ENCODE measurements at places on chromosomes 6 and 20. TPM values are rescaled to one million over a fixed set of nuclear protein-coding genes. Genes with fewer than 3 reads are reported as not detected.

DNA sequence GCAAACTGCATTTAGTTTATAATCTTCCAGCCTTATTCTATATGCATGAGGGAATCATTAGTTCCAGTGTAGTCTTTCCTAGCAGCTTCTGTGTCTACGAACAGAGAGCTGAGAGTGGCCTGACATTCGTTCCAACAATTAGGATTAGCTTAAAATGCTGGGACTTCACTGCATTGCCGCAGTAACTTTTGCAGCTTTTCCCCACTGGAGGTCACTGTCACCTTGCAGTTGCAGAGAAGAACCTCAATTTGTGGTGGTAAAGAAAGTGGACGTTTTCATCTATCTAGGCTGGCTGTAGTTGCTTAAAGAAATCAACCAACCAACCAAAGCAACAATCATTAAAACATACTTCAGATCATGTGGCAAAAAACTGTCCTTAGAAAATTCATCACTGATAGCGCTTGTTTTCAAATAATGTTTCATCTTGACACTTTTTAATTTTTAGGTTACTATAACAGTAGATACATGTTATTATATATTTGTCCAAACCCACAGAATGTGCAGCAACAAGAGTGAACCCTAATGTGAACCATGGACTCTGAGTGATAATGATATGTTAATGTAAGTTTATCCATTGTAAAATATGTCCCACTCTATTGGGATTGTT, 12.2 kb downstream of the MYLK4 start:
- no peak overlapping the region for H3K27ac ChIP-seq
- H3K27me3 ChIP-seq = no peaks in the 10 kb centered on the region
- no peaks in the 10 kb centered on the region for H3K36me3 ChIP-seq
- no peak for DNase-seq

RIMS1 gene
- polyA plus RNA-seq = not detected

DNA sequence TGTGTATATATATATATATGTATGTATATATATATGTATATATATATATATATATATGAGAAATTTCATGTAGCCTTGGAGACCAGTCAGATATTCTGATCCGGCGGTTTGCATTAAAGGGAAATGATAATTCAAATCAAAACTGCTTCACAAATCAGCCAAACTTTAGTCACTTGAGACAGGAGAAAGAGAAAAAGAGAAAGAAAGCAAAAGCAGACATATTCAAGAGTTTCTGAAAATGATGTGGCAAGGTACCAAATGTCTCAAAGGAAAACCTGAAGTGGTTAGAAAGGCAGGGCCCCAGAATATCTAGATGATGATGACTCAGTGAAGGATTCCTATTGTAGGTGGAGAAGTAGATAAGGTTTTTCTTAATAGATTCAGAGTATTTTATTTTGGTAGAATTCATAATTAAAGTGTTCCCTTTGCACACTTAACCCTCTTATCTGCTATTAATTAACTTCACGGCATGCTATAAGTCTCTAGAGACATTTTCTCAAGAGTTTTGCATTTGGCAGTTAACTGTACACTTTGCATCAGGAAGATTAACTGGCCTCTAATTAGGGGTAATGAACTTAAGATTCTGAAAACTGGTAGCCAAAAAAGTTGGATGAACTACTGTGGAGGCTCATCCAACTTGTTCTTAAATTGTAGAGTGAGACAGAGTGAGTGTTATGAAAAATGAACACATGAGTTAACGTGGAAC, 50.1 kb upstream of the ASF1A start:
- no peaks in the 10 kb centered on the region for H3K4me1 ChIP-seq
- no peak for DNase-seq
- H3K36me3 ChIP-seq = peaks cover 5% of the 10 kb centered on the region
- H3K27me3 ChIP-seq = no peaks in the 10 kb centered on the region

PRIM2 gene
- polyA plus RNA-seq = 7.3 TPM

GRCh38 chr6:30219244-30219643, 6.0 kb upstream of the TRIM26 start:
- peaks cover 21% of the 10 kb centered on the region for H3K4me1 ChIP-seq
- H3K27me3 ChIP-seq = no peaks in the 10 kb centered on the region
- no peak overlapping the region for H3K4me3 ChIP-seq

DNA sequence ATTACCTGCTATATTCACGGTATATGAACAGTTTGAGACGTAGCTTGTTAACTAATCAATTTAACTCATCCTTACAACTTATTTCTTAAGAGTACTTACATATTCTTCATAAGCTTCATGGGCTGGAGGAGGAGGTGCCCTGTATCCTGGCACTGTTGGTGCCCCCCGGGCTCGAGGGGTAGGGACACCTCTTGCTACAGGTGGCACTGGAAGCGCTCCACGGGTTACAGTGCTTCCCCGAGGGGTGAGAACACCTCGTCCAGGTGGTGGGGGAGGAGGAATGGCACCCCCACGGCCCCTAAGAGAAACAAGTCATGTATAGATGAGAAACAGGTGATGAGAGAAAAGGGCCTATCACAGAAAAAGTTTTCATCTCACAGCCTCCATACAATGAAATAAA, 391.5 kb downstream of the KHDRBS2 start:
- no peak overlapping the region for H3K4me3 ChIP-seq
- H3K27me3 ChIP-seq = no peaks in the 10 kb centered on the region
- H3K36me3 ChIP-seq = no peaks in the 10 kb centered on the region
- no peaks in the 10 kb centered on the region for H3K4me1 ChIP-seq
- DNase-seq = no peak
- H3K27ac ChIP-seq = no peak overlapping the region

C6orf52 gene
- 0.64 TPM for polyA plus RNA-seq

DNA sequence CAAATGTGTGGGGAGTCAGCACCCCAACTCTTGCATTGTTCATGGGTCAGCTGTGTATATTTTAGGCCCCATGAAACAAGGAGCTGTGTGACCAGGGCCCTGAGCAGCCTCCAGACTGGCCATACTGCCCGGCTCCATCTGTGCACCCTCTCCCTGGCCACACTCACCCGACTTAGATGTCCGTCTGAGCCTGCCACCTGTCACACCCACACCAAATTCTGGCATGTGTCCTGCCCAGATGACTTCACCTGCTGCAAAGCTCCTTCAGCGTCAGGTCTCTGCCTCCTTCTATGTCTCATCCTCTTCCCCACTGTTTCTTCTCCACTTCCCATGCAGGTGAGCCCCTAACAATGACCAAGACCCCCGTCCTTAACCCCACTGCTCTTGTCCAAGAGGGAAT, 88.1 kb upstream of the THBS2 start:
- H3K27me3 ChIP-seq = no peaks in the 10 kb centered on the region
- H3K4me1 ChIP-seq = no peaks in the 10 kb centered on the region
- no peak for DNase-seq

- H3K4me3 ChIP-seq = no peak overlapping the region
- no peak overlapping the region for H3K27ac ChIP-seq
- H3K27me3 ChIP-seq = no peaks in the 10 kb centered on the region
Measured at GRCh38 chr20:43726333-43726732, 469 bp downstream of the GTSF1L start.

ZFP57 gene
- polyA plus RNA-seq = 6.8 TPM

Measured in spleen (tissue), 13 donors.